ENCODE measurements at places on chromosomes 16 and 17.

DNA sequence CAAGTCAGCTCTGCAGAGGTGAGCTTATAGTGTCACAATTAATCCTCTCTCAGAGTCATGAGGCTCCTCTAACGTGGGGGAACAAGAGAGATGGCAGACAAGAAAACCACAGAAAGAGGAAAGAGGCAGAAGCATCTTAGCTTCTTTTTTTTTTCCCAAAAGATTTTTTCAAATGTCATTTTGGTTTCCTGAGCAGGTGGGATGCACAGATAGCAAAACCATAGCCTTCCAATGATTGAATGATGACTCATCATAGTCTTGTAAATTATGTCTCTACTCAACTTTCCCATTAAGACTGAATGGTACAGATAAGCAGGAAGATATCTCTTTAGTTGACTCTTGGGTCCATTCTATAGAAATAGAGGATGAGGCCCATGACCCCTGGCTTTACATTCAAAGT lies 162.8 kb upstream of the ZFHX3 start:
- DNase-seq: no peak

GRCh38 chr17:38436386-38436785 lies 8.1 kb downstream of the ARHGAP23 start:
- DNase-seq: no peak

GRCh38 chr17:42141382-42141781 lies 13.4 kb downstream of the RAB5C start:
- DNase-seq: no peak

DNA sequence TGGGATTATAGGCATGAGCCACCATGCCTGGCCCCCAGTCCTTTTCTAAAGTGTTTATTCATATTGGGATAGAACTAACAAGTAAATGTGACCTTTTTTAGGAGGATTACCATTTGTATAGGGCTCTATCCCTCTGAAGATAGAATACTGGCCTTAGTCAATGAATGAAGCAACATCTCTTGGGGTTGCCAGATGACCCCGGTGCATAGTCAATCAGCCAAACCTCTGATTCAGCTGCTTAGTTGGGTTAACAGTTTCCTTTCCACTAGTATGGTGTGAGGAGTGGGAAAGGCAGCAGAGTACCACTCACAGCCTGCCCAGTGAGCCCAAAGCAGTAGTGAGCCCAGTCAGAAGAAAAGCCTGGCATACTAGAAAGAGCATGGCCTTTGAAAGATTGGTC lies 94.6 kb upstream of the TBX2 start:
- no peak for DNase-seq

DNA sequence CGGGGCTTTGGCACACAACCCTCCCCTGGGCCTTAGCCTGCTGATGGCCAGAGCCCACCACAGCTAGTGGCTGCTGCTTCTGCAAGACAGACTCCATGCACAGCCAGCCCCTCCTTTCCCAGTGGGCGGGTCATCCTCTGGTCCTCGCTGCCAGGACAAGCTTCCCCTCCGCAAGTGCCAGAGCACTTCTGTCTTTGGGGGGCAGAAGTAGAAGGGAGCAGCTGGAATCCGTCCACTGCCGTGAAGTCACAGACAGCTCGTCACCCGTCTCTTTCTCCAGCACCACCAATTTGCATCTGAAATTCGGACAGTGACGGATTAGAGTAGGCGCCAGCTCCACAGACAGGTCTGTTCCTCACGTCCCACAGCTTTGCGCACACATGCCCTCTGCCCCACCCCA lies 31.3 kb upstream of the NAT9 start:
- peak; percentile 20 for DNase-seq

DNA sequence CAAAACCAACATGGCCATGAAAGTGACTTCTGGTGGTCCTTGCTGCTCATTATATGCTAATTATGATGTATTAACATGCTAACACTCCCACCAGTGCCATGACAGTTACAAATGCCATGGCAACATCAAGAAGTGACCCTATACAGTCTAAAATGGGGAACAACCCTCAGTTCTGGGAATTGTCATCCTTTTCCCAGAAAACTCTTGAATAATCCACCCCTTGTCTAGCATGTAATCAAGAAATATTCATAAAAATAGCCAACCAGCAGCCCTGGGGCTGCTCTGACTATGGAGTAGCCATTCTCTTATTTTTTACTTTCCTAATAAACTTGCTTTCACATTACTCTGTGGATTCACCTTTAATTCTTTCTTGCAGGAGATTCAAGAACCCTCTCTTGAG lies 35.9 kb downstream of the DNAJA2 start:
- DNase-seq: no peak

DNA sequence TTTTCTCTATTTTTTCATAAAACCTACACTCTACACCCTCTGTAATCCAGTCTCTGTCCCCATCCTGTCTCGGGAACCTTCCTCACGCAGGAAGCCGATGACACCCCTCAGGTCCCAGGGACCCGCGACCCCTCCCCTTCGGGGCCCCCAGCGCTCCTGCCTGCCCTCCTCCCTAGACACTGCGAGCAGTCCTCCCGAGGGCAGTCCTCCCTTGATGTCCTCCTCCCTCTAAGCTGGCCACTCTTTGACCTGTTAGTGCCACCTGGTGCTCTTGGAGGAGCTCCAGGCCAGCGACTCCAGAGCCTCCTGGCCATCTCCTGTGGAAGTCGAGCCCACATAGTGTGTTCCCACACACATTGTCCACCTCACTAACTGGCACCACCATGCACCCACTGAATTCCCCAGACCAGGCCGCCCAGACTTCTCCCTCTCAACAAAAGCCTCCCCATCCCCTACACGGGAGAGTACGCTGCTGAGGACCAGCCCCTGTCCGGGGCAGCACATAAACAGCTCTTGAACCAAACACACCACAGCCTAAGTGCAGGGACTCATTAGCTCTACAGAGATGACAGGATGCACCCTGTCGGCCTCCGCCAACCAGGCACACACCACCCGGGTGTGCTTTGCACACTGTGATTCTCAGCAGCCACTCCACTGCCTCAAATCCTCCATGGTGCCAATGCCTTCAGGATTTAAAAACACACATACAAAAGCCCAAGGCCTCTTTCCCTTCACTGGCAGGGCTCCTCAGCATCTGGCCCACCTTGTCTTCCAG lies 9.3 kb downstream of the OSBPL7 start:
- no peak for DNase-seq

DNA sequence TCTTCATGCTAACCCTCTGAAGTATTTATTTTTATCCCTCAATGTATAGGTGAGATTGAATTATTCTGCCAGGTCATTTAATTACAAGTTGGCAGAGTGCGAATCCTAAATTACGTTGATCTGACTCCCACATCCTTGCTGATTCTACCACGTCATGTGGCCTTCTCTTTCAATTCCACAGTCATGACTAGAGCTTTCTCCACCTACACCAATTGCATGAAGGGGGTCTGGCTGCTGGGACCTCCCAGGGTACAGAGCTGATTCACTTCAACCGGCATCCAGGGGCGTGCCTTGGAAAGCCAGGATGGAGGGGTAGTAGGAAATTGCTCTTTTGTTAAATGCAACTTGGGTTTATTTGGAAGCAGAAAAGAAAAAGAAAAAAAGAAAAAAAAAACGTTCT lies 41.1 kb upstream of the CDH13 start:
- no peak for DNase-seq

DNA sequence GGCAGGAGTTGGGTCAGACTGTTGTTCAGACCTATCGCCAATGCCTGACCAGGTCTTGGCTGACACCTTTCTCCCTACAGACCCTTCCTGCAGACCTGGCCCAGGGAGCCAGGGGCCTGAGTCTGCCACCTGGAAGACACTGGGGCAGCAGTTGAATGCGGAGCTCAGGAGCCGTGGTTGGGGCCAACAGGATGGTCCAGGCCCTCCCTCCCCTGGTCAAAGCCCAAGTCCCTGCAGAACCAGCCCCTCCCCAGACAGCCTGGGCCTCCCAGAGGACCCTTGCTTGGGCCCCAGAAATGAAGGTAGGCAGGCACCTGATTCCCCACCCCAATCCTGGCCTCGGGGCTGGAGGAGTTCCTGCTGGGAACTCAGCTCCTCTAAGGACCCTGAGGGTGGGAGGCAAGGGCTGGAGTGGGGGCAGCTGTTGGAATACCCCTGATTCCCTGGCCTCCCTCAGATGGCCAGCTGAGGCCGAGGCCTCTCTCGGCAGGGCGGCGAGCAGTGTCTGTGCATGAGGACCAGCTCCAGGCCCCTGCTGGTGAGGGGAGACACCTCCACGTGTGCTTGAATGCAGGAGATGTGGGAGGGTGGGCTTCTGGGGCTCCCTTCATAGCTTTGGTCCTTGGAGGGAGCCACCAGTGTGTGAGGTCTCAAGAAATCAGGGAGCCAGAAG lies 3.6 kb downstream of the ACD start:
- no peak for DNase-seq

GRCh38 chr17:79388556-79389295 lies 222.1 kb downstream of the RBFOX3 start:
- DNase-seq: peak; percentile 51

DNA sequence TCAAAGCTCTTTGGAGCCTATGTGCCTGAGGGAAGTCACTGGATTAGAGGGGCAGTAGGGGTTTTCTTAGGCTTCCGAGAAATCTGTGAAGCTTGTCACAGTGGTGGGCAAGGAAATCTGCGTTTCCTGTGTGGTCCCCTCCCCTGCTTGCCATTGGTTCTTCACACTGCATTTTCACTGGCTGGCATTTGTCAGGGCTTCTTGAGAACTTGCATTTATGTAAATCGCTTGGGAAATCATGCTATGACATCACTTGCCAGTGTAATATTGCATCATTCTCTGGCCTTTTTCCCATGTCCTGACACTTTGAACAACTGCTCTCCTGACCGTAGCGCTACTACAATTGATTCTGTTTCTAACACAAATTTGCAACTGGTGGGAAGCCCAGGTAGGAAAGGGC lies 1.8 kb downstream of the CACNG3 start:
- peak; percentile 42 for DNase-seq

GRCh38 chr16:46753015-46753414 lies 4.9 kb upstream of the MYLK3 start:
- no peak for DNase-seq

GRCh38 chr16:51937771-51938170 lies 609.2 kb downstream of the TOX3 start:
- DNase-seq: no peak

DNA sequence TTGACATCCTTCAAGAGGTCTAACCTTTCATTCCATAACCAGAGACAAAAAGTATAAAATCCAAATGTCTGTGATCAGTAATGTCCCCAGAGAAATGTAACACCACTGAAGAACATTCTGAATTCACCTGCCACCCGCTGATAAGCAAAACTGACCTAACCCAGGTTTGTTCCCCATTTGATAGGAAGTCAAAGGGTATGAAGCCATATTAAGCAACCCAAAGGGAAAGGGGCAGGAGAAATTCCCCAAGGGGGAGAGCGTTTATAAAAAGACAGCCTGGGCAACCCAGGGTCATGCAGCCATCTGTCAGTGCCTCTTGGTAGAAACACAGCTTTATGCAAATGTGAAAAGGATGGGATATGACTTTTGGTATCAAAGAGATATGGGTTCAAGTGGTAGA lies 30.7 kb upstream of the PIK3R6 start:
- peak; percentile 62 for DNase-seq

DNA sequence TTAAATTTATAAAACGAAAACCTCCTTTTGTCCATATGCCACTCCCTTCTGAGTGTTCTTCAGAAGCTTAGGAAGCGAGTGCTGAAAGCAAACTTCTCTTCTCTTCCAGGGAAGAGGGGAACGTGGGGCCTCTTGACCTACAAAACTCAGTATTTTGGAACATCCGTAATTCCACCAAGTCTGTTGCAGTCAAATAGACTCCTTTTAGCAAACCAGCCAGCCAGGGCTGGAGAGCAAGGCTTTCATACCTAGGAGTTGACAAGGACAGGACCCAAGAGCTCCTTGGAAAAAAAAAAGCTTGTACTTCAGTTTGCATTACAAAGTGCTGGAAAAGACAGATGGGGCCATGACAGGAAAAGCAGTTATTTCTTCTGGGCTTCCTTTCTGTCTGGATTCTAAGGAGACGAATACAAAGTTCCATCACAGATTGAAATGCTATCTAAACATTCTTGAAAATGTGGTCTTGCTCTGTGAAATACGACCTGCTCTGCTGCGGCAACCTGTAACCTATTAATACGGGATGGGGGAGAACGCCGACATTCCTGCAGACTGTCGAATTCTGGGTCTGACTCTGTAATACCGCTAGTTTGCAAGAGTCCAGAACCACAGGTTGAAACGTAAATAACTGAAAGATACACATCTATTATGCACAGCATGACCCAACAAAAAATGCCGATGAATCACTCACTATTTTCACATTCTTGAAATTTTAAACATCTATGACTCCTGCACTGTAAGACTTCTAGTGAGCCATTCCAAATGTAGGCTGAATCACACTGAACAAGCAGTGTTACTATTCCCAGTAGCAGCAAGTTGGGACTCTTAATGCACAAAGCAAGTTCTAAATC lies 20.6 kb downstream of the VPS53 start:
- DNase-seq: peak; percentile 62

DNA sequence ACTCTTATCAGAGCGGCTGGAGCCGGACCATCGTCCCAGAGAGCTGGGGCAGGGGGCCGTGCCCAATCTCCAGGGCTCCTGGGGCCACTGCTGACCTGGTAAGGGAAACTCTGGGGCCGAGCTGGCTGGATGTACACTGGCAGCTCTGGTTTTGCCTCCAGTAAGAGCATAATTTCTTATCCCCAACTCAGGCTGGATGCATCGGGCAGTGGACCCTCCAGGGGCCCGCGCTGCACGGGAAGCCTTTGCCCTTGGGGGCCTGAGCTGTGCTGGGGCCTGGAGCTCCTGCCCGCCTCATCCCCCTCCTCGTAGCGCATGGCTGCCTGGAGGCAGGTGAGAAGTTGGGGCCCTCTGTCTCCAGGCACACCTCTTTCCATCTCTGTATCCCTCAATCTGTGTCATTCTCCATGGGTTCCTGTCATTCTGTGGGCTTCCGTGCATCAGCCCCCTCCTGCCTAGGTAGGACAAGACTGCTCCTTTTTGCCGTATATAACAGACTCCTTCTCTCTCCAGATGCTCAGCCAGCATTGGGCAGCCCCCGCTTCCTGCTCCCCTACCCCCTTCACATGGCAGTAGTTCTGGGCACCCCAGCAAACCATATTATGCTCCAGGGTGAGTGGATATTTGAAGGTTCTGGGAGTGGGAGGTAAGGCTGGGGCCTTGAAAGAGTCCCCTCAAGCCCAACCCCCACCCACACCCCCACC lies 9.4 kb upstream of the TMEM88 start:
- peak; percentile 1 for DNase-seq

DNA sequence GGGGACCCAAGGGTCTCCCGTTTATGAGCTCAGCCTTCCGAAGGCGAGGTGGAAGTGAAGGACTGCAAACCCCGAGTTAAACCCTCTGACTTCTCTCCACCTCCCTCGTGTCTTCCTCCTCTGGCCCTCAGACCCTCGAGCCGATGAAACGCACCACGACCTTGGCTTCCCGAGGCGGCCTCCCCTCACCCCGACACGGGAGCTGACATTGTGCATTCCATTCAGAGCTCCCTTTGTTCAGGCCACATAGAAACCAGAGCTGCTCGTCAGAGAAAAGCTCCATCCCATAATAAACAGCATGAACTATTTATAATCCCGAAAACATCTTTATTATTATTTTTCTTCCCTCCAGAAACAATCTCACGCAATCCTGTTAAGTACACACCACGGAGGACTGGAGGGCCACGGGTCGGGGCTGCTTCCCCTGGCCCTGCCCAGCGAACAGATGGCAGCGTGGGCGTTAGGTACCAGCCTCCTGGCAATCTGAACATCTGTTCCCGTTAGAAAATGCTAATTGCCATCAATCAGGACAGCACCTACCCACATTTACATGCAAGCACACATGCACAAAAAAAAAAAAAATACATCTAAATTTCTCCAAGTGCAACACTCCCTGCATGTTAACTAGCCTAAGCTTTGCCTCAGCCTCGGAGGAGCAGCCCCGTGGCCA lies 145.7 kb downstream of the RBFOX3 start:
- DNase-seq: no peak
